ENCODE measurements at places on chromosomes 1 and 21. TPM values are rescaled to one million over a fixed set of nuclear protein-coding genes. Genes with fewer than 3 reads are reported as not detected.

The LRRC53 gene
- total RNA-seq, result not detected

DNA sequence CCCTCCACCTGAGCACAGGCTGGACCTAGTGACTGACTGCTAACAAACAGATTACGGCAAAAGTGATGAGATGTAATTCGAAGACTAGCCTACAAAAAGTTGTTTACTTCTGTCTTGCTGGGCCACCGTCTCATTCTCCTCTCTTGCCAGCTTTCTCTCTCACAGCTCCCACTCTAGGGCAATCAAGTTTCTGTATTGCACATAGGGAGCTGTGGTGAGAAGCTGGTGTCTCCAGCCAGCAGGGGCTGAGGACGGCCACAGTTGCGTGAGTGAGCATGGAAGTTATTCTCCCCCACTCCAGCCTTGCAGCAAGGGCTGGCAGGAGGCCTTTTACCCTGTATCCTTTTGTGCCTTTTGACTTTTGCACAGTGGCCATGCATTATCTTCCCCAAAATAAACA is 8.6 kb upstream of the COL6A2 start:
- no peaks in the 10 kb centered on the region for H3K36me3 ChIP-seq
- no peak overlapping the region for H3K27ac ChIP-seq
- H3K4me3 ChIP-seq, result no peak overlapping the region
- DNase-seq, result no peak

- H3K36me3 ChIP-seq, result no peaks in the 10 kb centered on the region
- peaks cover 18% of the 10 kb centered on the region for H3K4me1 ChIP-seq
- no peaks in the 10 kb centered on the region for H3K27me3 ChIP-seq
- DNase-seq, result no peak
- H3K4me3 ChIP-seq, result no peak overlapping the region
Observed at GRCh38 chr1:51649593-51650091, 32.8 kb downstream of the OSBPL9 start.

- no peaks in the 10 kb centered on the region for H3K4me1 ChIP-seq
- no peak overlapping the region for H3K4me3 ChIP-seq
- no peaks in the 10 kb centered on the region for H3K36me3 ChIP-seq
Observed at GRCh38 chr1:2099886-2100779, 49.9 kb downstream of the PRKCZ start.

- H3K36me3 ChIP-seq, result no peaks in the 10 kb centered on the region
- H3K4me3 ChIP-seq, result no peak overlapping the region
- DNase-seq, result no peak
- no peaks in the 10 kb centered on the region for H3K27me3 ChIP-seq
- H3K4me1 ChIP-seq, result no peaks in the 10 kb centered on the region
Observed at GRCh38 chr1:109025694-109026093, 16.2 kb downstream of the WDR47 start.
